ENCODE measurements at places on chromosomes 3 and 15.
A peak's percentile ranks its signal among the peaks of the same experiment; 100 is the strongest.

DNA sequence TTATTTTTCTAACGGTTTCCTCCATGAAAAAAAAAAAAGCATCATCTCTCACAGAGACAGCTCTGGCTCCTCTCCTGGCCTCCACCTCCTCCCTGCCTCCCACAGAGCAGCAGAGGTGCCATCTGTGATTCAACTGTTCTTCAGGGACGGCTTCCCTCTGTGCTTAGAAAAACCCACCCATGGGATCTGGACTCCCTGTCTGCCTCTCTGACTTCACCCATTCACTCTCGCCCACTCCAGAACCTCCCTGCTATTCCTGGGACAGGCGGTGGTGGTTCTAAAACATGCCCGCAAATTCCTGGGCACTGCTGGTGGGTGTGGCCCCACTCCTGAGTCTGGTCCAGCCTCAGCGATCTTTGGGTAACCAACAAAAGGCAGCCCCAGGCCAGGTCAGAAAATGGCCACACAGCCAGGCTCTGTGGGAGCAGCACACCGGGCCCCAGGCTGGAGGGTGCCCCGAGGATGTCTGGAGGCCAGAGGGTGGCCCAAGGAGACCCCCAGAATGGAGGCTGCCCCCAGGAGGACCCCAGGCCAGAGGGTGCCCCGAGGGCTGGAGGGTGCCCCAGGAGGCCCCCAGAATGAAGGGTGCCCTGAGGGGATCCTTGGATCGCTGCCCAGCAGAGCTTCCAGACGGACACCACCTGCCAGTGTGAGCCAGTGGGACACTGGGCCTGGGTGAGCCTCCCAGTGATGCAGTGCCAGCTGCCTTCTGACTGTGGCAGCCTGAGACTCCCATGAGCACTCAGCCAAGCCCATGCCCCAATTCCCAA, 2.6 kb upstream of the CHST13 start:
- no peak for DNase-seq

- DNase-seq = no peak
Measured at GRCh38 chr3:43162230-43163084, 56.6 kb upstream of the POMGNT2 start.

DNA sequence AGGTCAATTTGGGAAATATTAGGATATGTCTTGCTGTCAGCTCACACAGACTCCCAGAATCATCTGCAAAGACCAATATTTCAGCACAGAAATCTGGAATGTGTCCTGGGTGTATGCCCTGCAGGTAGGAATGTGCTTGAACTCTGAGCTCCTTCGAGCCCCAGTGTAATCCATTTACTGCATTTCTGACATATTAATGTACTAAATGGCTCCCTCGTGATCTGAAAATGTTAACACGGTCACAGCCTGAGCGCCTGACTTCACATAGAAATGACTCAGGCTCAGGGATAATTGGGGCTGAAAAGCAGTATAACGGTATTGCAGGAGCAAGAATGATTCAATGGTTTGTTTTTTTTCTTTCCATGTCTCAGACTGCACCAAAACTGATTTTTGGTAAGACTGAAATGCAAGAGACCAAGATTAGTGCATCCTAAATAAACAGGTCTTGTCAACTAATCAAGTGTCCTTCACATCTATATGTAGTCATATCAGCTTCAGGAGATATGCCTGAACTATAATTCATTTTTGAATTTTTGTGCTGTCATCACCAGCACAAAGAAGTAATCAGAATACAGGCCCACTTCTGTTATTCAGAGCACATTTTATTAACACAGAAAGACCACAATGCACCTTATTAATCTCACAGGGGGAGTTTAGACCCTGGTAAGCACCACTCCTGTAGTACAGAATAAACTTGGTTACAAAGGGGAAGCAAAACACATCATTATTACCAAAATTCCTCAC, 49.8 kb downstream of the DCLK3 start:
- no peak for DNase-seq

- DNase-seq = no peak
Measured at GRCh38 chr3:38643090-38643489, 6.4 kb downstream of the SCN5A start.

DNA sequence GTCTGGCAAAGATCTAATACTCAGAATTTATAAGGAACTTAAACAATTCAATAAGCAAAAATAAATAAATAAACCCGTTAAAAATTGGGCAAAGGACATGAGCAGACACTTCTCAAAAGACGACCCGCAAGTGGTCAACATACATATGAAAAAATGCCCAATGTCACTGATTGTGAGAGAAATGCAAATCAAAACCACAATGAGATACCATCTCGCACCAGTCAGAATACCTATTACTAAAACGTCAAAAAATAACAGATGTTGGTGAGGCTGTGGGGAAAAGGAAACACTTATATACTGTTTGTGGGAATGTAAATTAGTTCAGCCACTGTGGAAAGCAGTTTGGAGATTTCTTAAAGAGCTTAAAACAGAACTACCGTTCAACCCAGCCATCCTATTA, 188.0 kb upstream of the MRPL3 start:
- DNase-seq = no peak

DNA sequence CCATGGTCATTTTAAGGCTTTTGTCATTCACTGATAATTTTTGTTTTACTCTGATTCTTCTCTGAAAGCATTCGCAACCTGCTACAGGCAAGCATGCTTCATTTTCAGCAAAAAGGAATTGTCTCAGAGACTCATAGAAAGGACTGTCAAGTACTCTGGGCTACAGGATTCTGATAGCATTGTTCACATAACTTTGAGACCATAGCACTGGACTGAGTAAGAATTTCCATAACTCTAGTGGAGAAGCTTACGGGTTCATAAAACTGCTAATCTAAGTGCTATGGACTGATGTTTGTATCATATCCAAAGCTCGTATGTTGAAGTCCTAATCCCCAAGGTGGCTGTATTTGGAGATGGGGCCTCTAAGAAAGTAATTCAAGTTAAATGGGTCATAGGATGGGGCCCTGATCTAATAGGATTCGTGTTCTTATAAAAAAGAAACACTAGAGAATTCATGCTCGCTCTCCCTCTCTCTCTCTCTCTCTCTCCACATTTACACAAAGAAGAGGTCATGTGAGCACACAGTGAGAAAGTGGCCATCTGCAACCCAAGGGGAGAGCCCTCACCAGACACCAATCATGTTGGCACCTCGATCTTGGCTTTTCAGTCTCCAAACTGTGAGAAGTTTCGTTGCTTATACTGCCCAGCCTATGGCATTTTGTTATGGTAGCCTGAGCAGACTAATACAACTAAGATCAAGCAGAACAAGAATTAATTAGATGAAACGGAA, 60.4 kb downstream of the CRYGS start:
- DNase-seq = no peak

GRCh38 chr3:145368748-145369147, 792.2 kb downstream of the PLOD2 start:
- no peak for DNase-seq

GRCh38 chr15:81105545-81105944, 28.5 kb upstream of the CFAP161 start:
- DNase-seq = no peak

GRCh38 chr3:141050576-141051442, at the start of gene SPSB4:
Gene SPSB4 (plus strand): TSS chr3:141051347. CDS start chr3:141066105, 14,758 bp downstream.
- peak; percentile 60 for DNase-seq

GRCh38 chr3:40490916-40491315, 14.0 kb downstream of the ZNF619 start:
- DNase-seq = no peak

- no peak for DNase-seq
Measured at GRCh38 chr3:45544717-45545296, 49.7 kb upstream of the LIMD1 start.

- no peak for DNase-seq
Measured at GRCh38 chr15:58469432-58470353, 37.9 kb downstream of the LIPC start.
